ENCODE measurements at places on chromosomes 6 and 20.

GRCh38 chr6:136982928-136983327 is 60.8 kb downstream of the SLC35D3 start:
- DNase-seq, result no peak

DNA sequence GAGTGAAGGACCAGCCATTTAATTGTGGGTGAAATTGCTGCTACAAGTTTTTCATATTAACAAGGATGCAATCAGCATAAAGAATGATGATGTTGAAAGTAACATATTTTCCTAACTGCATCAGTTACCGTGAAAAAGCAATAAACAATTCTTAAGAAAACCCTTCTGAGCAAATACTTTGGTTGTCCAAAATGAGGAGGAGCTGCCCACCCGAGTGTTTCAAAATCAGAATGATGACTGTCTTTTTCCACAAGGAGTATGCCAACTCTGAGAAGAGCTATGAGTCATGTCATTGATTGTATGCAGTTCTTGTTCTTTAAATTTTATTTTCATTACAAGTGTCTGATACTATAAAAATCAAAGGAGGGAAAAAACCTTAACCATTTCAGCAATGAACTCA is 470.5 kb downstream of the COL12A1 start:
- DNase-seq, result no peak

GRCh38 chr20:4069751-4070150 is 54.4 kb upstream of the RNF24 start:
- no peak for DNase-seq

DNA sequence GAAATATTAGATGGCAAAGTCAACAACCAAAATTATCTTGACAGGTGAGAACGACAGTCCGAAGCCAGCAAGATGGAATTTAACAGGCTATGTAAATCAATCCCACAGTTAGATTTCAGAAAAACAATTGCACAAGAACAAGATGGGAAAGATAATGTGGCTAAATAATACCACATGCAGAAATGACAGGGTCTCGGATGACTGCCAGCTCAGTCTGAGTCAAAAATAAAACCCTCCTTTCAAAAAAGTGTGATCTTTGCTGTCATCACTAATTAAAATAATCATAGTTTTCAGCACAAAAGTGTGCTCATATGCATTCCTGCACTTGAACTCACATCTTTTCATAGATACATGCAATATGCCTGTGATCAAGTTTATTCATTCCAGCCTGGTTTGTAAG is 25.9 kb downstream of the FOXQ1 start:
- no peak for DNase-seq

DNA sequence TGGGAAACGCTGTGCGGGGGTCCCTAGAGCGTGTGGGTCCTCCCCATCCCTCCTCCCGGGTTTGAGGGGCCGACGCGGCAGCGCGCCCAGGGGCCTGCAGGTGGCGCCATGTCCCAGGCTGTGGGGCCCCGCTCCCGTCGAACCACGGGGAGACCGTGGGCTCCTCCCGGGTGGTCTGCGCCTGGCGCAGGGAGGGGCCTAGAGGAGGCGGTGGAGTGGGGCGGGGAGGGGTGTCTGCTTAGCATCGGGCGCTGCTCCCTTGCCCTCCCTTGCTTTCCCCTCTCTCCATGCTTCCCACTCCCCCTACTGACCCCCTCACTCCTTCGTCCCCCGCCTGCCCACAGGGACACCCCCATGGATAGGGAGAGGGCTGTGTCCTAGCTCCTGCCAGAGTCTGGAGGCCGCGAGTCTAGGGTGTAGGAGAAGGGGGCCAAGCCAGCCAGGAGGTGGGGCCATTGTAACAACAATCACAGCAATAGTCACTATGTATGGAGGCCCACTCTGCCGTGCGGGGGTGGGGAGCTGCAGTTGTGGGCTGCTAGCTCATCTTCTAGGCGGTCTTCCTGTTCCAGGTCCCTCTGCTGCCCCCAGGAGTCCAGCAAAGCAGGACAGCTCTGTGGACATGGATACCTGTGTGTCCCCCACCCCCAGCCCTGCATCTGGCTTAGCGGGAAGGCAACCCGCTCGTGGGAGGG is 51.7 kb downstream of the CHMP4B start:
- no peak for DNase-seq

GRCh38 chr20:62662422-62662821 is 20.1 kb downstream of the SLCO4A1 start:
- DNase-seq, result no peak

- DNase-seq, result no peak
Observed at GRCh38 chr6:50185006-50185405, 135.3 kb upstream of the DEFB112 start.

- DNase-seq, result no peak
Observed at GRCh38 chr6:1055015-1055921, 256.6 kb upstream of the FOXQ1 start.

GRCh38 chr20:38889792-38890496 is 36.3 kb upstream of the FAM83D start:
- no peak for DNase-seq

GRCh38 chr20:37301120-37301519 is 11.7 kb downstream of the MANBAL start:
- no peak for DNase-seq

- no peak for DNase-seq
Observed at GRCh38 chr20:61889659-61890058, 176.0 kb downstream of the TAF4 start.

DNA sequence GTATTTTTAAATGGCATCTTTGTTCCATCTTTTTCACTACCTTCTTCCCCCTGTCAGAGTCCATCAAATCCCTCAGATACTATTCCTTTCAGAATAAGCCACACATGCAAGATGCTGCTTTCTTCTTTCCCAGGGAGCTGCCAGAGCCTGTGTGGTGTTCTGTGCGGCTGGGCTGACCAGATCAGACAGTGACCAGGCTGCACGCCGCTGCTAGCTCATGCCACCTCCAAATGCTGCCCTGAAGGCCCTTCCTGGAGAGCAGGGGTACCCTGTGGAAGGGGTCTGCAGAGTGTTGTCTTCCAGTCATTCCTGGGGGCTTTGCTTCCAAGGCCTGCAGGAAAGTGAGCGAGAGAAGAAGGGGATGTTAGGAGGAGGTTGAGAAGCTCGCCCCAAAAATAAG is 179.1 kb upstream of the SUPT3H start:
- DNase-seq, result no peak

GRCh38 chr20:50004229-50004628 is 21.4 kb downstream of the SNAI1 start:
- DNase-seq, result no peak

DNA sequence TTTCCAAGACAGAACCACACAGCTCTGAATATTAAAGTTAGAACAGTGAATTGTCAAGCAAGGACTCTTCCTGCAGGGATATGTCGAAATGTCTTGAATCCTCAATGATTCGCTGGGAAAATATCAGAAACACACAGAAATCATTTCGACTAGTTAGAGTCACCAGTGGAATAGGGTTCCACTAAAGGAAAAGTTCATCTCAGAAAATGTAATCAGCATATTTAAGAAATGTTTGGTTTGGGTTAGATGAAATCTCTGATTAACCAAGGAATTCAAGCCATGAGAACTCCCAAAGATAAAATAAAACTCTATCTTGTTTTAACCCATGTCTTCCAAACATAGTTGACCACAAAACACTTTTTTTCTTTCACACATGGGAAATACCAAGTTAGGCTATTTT is 621.0 kb upstream of the NRSN1 start:
- DNase-seq, result no peak

DNA sequence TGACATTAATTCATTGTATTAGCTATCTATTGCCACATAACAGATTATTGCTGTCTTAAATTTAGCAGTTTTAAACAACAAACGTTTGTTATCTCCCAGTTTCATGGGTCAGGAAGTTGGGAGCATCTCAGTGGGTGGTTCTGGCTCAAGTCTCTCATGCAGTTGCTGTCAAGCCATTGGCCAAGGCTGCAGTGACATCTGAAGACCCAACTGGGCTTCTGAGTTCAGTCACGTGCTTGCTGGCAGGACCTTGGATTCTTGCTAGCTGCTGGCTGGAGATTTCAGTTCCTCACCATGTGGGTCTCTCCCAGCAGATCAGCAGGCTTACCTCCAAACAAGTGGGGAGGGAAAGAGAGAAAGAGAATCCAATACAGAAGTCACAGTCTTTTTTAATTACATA is 152.6 kb upstream of the EXOC2 start:
- no peak for DNase-seq

DNA sequence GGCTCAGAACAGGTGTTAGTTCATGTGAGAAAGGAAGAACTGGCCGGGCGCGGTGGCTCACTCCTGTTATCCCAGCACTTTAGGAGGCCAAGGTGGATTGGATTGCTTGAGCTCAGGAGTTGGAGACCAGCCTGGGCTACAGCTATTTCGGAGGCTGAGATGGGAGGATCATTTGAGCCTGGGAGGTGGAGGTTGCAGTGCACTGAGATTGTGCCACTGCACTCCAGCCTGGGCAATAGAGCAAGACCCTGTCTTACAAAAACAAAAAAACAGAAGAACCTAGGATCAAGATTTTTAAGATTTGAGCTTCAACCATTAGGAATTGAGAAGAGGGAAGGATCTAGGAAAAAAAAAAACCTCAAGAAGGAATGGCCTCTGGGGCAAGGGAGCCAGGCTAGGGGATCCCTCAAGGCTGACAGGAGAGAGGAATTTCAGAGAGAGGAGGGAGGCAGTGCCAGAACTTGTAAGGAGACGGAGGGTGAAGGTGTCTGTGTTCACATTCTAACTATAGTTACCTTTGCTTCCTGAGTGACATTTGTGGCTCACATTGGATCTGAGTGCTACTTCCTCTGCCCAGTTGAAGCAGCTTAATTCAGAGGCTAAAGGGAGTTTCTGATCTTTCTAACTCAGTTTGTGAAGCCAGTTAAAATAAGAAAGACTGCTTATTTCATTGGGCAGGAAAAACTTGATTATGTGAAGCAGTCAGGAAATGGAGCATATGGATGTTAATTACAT is 26.1 kb downstream of the CHMP4B start:
- no peak for DNase-seq

DNA sequence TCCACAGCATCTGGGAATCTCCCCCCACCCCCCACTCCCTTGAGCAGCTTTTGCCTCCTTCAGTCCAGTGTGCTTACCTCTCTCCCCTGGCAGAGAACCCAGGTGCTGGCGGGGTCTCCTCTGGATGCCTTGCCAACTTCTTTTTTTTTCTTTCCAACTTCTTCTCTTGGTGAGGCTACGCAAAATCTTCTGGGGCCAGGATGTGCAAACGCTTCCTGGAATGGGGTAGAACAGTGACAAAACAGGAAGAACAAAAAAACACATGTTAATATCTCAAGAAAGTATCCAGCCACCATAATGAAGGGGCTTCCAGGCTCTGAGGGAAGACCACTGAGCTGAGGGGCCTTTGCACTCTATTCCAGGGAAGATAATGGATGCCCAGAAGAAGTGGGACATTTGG is 53.9 kb upstream of the DDR1 start:
- DNase-seq, result no peak

DNA sequence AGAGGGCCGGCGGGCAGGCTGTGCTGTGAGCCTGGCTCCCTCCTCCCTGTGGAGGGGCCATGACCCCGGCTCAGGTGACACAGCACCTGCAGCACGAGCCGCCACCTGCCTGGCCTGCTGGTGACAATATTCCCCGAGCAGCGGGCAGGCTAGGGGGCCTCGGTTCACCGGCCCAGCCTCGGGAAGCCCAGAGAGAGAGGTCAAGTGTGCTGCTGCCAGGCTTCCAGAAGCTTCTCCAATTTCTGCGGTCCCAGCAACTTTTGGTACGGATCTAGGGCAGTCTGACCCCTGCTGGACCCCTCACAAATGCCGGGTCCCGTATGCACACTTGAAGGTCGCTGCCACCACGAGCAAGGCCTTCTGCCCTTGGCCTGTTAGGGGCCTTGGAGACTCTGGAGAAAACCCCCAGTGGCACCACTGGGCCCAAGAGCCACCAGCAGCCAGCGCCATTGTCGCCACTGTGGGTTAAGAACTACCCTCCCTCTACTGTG is 38.6 kb upstream of the NOL4L start:
- DNase-seq, result no peak

DNA sequence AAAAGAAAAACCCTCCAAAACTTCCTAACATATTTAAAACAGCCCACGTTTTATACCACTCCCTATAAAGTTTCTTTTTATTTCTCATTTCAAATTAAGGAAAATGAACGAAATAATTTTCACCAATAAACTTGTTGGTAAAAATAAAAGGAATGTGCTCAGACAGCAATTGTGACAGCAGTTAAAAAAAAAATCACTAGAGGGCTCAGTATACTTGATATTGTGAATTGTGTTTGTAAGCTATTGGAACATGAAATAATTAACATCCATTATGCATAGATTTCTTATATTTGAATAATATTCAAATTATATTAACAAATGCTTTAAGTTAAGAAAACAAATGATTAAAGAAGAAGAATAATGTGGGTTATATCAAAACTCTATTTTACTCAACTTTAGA is 105.5 kb downstream of the ASCC3 start:
- DNase-seq, result no peak

- DNase-seq, result no peak
Observed at GRCh38 chr6:18491308-18492045, 104.3 kb downstream of the RNF144B start.

DNA sequence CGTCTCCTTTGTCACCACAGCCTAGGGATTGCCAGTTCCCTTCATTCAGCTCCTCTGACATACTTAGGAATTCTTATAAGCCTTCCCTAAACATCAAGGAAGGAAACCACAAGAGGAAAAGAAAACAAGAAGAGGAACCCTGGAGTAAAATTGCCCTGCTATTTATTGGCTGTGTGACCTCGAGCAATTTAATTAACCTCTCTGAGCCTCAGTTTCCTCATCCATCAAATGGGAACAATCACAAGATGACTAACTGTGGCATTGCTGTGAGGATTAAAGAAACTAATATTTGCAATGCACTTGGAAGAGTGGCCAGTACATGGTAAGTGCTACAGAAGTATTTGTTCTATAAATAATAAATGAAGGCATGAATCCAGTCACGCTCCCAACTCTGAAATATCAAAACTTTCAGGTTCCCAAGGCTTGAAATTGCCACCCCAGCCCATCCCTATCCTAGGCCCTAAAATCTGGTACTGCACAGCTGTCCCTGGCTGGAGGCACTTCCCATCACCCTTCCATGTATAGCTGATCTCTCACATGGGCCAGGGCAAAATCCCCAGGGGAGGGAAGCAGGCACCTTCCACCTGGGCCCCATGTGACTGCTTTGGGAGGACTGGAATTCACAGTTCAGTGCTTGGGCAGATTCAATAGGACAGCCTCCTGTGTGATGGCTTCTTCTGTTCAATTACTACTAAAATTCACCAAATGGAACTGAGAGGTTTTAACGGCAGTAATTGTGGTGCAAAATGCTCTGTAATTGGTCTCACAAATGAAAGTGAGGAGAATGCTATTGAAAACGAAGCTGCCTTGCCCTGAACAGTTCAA is 78.0 kb upstream of the MAFB start:
- DNase-seq, result no peak

All from NCI-H1417 treated with DMSO at 0.1 percent for 48 hours (cell line).